Hematopoietic multipotent progenitor cell treated with erythropoietin and hydrocortisone succinate and interleukin-3 and kit ligand, for 6 days (in vitro differentiated cells): ENCODE measurements at places on chromosomes 5 and 9.
A peak's percentile ranks its signal among the peaks of the same experiment; 100 is the strongest.

DNA sequence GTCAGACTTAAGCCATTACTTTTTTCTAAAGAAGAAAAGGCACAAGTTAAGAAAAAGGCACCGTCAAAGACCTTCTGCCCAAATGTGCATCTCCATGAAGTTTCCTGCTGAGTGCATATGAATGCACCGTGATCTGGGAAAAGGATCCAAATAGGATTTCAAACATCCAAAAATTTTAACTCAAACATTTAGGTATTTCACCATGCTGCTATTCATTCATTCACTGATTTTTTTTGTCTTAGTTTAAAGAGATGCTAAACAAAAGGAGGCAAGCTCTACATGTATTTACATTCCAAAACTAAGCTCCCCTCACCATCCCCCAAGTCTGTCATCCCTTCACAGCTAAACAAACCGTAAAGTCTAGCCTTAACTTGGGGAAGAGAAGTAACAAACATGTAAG is 291.9 kb downstream of the ARL15 start:
- DNase-seq: no peak

- DNase-seq: no peak
These were observed 45.0 kb downstream of the MED10 start for GRCh38 chr5:6333182-6333905.

DNA sequence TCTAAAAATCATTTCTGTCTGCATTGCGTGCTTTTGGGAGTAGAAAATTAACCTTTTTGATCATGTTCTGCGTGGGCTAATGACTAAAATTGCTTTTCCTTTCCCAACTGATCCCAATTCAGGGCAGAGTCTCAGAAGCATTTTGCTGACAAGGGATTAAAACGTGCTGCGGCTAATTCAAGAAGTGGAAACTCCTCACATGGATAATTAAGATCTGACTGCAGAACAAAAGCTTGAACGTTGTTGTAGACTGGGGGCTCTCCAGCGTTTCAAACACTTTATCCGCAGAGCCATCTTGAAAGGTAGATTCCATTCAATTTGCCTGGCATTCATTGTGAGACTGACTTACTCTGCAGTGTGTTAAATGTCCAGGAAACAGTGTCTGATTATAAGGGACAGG is 485.3 kb upstream of the DMAC1 start:
- DNase-seq: no peak

DNA sequence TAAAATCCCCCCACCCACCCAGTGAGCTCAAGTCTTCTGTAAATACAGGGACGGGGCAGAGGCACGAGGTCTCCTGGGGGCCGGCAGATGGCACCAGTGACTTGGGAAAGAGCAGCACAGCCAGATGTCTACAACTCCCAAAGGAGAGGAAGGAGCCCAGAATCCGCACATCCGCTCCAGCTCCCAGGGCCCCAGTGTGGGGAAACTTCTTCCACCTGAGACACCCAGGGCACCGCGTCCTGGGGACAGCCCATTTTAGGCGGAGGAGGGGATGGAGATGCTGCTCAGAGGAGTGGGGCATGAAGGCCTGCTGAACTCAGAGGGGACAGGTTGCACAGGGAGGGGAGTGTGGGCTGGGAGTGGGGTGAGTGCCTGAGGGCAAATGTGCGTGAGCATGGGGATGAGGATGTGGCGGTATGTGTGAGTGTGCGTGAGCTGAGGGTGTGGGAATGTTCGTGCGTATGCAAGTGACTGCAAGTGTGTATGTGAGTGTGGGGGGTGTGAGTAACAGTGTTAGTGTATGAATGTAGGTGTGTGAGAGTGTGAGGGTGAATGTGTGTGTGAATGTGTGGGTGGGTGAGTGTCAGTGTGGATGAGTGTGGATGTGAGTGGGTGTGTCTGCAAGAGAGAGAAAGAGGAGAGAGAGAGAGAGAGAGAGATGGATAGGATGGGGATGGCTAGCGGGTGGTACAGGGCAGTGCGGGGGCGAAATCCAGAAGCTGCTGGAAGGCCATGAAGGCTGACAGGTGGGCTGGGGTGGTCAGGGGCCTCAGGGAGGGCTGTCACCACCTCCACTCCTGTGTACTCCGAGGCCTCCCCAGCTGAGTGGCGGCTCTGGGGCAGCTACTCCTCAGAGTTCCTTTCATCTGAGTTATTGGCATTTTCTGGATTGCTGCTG is 63.5 kb downstream of the DUSP1 start:
- DNase-seq: peak; percentile 59

DNA sequence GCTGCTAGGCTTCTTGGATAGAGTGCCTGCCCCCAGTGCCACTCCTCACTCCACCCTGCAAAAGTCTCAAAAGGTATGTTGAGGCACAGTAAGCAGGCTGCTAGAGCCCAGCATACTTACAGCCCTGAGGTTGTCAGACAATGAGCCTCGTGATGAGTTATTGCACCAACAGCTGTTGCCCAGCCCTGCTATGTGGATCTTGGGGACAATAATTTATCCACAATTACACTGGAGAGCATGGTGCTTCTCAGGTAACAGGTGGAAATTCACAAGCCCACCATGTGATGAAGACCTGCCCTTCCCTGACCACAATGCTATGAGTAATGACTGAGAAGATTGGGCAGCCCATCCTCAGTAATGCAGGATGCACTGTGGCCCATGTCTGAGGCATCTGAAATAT is 36.5 kb downstream of the KCNIP1 start:
- DNase-seq: no peak

GRCh38 chr5:114210662-114211061 is 151.2 kb upstream of the KCNN2 start:
- DNase-seq: no peak

- no peak for DNase-seq
These were observed 31.2 kb upstream of the BASP1 start for GRCh38 chr5:17186256-17186655.

DNA sequence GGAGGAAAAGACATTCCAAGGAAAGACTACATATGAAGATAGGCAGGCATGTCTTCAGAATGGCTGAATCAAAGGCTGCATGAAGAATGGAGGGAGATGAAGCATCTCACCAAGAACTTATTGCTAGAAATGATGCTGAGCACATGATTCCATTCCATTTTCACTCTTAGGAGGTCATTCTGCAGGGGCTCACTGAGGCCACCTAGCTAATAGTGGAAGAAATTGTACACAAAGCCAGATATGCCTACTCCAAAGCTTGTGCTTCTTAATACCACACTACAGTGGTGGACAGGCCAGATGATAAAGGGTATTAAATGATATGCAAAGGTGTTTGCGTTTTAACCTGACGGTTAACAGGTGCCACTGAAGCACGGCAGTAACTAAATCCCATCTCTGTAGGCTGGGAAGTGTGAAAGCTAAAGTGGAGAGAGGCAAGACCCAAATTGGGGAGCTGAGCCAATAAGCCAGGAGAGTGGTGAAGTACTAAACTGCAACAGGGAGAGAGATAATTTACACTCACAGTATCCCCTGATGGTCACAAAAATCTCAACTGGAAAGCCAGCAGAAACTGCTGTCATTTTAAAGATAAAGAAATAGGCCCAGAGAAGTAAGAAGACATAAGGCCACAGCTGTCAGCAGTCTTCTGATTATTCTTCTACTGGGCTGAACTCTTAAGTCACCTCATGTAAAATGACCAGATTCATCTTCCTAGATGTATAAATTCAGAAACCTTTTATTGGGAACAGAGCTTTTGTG is 14.6 kb downstream of the NDUFA8 start:
- DNase-seq: peak; percentile 89

- no peak for DNase-seq
These were observed 523.9 kb downstream of the CETN3 start for GRCh38 chr5:89885670-89886069.

GRCh38 chr9:134196911-134197310 is 32.5 kb upstream of the RNU6ATAC start:
- no peak for DNase-seq

GRCh38 chr9:70040376-70040903 is 3.2 kb upstream of the MAMDC2 start:
- DNase-seq: no peak

- no peak for DNase-seq
These were observed 11.5 kb upstream of the OTULINL start for GRCh38 chr5:14569948-14570691.

GRCh38 chr5:15023846-15024245 is 152.3 kb upstream of the ANKH start:
- no peak for DNase-seq

GRCh38 chr9:88809355-88810161 is 181.7 kb upstream of the S1PR3 start:
- DNase-seq: no peak

GRCh38 chr9:21392270-21392669 is 7.1 kb upstream of the IFNA2 start:
- peak; percentile 56 for DNase-seq

DNA sequence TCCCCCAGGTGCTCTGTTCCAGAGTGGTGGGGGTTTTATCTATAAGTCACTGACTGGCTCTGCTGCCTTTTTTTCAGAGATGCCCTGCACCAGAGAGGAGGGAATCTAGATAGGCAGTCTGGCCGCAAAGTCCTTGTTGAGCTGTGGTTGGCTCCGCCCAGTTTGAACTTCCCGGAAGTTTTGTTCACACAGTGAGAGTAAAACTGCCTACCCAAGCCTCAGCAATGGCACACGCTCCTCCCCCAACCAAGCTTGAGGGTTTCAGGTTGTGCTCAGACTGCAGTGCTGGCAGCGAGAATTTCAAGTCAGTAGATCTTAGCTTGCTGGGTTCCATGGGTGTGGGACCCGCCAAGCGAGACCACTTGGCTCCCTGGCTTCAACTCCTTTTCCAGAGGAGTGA is 1428.6 kb downstream of the MAT2B start:
- no peak for DNase-seq

DNA sequence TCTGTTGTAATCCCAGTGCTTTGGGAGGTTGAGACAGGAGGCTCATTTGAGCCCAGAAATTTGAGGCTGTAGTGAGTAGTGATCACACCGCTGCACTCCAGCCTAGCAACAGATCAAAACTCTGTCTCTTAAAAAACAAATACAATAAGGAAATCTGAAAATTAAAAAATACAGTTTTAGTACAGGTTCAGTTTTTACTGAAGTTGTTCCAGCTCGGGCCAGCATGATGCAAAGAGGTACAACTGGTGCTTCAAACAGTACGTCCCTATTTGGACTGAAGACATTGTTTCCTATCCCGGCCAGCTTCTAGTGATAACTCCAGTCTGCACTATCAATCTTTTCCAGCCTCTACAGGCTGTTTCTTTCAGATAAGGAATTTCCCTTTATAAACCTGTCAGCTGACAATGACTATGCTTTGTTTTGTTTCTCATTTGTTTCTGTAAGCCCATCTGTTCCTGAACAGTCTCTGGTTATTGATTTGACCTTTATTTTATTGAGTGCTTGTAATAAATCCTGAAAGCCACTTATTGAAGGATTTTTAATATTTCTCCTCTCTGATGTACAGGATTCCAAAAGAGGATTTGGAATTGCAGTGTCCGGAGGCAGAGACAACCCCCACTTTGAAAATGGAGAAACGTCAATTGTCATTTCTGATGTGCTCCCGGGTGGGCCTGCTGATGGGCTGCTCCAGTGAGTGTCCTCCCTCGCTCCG is 41.9 kb downstream of the TJP2 start:
- peak; percentile 96 for DNase-seq

DNA sequence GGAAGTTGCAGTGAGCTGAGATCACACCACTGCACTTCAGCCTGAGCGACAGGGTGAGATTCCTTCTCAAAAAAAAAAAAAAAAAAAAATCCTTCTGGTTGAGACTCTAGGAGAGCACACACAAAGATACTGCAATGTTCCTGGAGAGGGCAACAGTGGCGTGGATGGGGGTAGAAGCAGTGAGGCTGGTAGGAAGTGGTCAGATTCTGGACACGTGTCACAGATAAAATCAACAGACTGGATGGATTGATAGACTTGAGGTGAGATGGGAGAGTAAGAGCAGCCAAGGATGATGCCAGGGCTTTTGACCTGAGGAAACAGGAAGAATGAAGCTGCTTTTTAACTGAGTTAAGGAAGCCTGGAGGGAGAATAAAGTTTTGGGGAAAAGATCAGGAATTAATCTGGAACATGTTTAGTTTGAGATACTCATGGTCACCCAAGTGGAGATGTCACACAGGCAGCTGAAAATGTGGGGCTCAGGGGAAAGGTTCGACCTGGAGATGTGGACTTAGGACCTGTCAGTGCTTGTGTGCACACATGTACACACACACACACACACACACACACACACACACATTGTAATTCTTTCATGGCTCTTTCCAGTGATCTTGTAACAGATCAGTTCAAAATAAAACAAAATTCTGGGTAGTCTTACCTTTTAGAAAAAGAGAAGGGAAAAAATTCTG is 88.1 kb downstream of the FANCC start:
- DNase-seq: peak; percentile 40

DNA sequence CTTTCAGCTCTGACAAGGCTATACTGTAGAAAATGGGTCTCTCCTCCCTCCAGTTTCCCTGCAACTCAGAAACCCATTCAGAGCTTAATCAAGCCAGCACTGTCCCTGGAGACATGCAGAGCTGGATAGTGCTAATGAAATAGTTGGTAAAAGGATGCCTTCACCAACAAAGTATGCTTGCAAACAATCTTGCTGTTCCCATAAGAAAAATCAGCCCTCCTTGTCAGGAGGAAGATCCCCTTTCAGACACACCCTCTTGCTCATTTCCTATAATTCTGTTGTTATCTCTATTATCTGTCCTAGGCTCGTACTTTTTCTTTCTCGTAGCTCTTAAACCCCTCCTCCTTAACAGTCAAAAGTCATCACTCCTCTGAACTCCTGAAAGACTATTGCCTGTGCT is 9.9 kb upstream of the OSMR start:
- DNase-seq: no peak

GRCh38 chr9:93235300-93235960 is 51.5 kb downstream of the WNK2 start:
- DNase-seq: no peak

DNA sequence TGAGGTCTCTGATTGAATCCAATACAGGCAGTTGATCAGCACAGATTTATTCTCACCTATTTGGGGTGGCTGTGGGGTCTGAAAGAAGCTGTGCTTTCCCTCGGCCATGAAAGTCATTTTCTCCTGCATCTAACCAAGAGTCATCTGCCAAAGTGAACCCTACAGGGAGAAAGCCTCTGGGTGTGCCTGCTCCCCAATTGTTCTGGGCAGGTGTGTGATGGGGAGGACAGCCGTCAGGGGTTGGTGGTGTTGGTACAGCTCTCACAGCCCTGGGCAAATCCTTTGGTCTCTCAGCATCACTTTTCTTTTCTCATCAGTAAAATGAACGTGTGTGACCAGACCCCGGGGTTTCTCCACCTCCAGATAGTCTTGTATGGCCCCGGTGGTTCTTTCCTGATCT is 2.5 kb downstream of the PHF2 start:
- DNase-seq: no peak
